ENCODE measurements at places on chromosomes 11 and 22.

- no peak overlapping the region for H3K27ac ChIP-seq
- H3K36me3 ChIP-seq = no peaks in the 10 kb centered on the region
- H3K27me3 ChIP-seq = no peaks in the 10 kb centered on the region
- no peak for DNase-seq
Observed at GRCh38 chr11:61918251-61918937, 1.0 kb upstream of the RAB3IL1 start.

DNA sequence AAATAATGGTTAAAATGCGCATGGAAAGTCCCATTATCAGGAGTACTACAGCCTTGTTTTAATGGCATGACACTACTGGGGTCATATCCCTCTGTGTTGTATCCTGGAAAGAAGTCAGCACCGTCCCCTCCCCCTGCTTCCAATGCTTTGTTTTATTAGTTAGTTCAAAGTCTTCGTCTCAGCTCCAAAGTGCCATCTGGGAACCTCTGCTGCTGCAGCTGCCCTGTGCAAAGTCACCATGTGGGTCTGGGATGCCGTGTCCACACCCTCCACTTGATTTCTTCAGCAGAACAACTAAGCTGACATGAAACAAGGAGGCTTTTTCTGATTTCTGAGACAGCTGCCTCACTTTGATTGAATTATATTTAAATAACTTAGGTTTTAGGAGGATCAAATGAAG, 29.5 kb upstream of the NCAM1 start:
- no peaks in the 10 kb centered on the region for H3K4me1 ChIP-seq
- no peak for DNase-seq
- no peak overlapping the region for H3K4me3 ChIP-seq
- no peaks in the 10 kb centered on the region for H3K36me3 ChIP-seq

DNA sequence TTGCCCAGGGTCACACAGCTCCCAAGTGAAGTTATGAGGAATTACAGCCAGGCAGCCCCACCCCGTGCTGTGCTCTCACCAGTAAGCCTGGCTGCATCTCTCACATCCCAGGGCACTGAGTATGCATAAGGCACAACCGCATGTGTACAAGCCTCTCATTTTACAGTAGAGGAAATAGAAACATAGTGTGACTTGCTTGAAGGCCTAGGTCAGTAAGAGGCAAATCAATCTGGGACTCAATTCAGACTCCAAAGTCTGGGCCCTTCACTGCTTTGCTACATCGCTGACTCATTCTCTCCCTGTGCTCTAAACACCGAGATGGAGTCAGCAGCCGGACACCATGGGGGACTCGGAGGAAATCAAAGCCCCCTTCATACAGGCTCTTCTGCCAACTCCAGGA, 7.9 kb downstream of the ABTB2 start:
- no peak overlapping the region for H3K4me3 ChIP-seq
- no peaks in the 10 kb centered on the region for H3K36me3 ChIP-seq
- no peak overlapping the region for H3K27ac ChIP-seq
- H3K27me3 ChIP-seq = no peaks in the 10 kb centered on the region

DNA sequence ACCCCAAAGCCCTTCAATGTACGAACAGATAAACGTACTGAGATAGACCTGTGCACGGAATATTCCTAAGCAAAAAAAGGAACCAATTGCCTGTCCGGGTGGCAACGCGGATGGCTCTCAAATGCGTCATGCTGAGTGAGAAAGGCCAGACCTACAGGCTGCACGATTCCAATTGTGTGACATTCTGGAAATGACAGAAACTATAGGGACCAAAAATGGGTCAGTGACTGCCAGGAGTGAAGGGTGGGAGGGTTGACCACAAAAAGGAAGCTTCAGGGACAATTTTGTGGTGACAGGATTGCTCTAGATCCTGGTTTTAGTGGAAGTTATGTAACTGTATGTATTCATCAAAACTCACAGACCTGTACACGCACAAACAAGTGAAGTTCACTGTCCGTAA, 24.0 kb upstream of the SYT8 start:
- no peak for DNase-seq
- no peaks in the 10 kb centered on the region for H3K4me1 ChIP-seq
- H3K27me3 ChIP-seq = no peaks in the 10 kb centered on the region
- H3K27ac ChIP-seq = no peak overlapping the region
- no peak overlapping the region for H3K4me3 ChIP-seq

- no peaks in the 10 kb centered on the region for H3K27me3 ChIP-seq
- no peaks in the 10 kb centered on the region for H3K36me3 ChIP-seq
- H3K27ac ChIP-seq = no peak overlapping the region
- no peak overlapping the region for H3K4me3 ChIP-seq
Observed at GRCh38 chr11:118953265-118953664, 2.8 kb upstream of the UPK2 start.

DNA sequence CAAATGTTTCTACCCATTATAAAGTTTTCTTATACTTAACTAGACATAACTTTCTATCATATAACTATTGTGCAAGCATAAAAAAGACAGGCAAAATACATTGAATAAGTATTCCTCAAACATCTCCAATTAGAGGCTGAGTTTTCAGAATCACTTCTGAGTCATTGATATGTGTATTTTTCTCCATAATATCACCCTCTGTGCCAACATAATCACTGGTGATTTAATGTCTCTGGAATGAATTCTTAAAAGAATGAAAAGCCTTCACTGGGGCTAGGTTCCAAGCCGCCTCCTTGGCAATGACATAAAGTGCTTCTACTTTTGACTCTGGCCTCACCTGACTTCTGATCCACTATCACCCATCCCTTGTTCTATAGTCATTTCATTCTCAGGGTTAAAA, 197.0 kb upstream of the E2F8 start:
- H3K36me3 ChIP-seq = no peaks in the 10 kb centered on the region
- DNase-seq = no peak
- no peak overlapping the region for H3K4me3 ChIP-seq
- no peaks in the 10 kb centered on the region for H3K27me3 ChIP-seq

DNA sequence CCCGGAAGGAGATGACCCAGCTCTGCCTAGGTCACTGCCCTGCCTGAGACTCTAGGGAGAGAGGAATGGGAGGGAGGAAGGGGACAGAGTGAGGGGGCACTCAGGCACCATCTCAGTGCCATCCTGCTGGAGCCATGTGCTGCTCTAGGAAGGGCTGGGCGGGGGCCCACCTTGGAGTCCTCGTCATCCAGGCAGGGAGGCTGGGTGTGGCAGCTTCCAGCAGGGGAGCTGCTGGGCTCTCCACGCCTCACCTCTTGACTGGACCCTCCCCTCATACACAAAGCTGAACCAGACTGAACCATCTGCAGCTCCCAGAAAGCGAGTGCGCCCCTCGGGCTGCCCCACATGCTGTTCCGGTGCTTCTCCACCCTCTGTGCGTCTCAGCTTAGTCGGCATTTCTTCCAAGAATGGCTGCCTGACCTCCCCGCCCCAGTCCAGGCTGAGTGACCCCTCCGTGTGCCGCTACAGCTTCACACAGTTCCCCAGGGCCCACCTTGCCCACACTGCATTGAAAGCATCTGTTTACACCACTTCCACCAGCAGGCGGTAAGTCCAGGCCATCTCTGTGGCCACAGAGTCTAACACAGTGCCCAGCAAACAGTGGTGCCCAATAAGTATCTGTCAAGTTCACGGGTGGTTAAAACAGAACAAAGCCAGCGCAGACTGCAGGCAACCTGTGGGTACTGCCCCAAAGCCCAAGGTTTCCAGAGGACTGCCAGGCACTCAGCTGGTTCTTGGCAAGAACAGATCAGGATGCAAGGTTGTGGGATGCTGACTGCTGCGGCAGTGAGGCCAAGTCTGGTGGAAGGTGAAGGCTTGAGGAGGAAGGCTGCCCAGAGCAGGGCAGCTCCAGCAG, 9.4 kb upstream of the TRIM29 start:
- H3K36me3 ChIP-seq = no peaks in the 10 kb centered on the region
- H3K27me3 ChIP-seq = peaks cover 28% of the 10 kb centered on the region
- no peaks in the 10 kb centered on the region for H3K4me1 ChIP-seq

- peaks cover 80% of the 10 kb centered on the region for H3K36me3 ChIP-seq
- no peak for DNase-seq
- H3K27me3 ChIP-seq = no peaks in the 10 kb centered on the region
Observed at GRCh38 chr22:19352217-19352616, 60.7 kb upstream of the CLTCL1 start.
